ELR (cell line): ENCODE measurements at places on chromosomes 7 and 10.

- peak; percentile 37 for DNase-seq
Measured at GRCh38 chr10:3484306-3485056, 300.5 kb downstream of the KLF6 start.

DNA sequence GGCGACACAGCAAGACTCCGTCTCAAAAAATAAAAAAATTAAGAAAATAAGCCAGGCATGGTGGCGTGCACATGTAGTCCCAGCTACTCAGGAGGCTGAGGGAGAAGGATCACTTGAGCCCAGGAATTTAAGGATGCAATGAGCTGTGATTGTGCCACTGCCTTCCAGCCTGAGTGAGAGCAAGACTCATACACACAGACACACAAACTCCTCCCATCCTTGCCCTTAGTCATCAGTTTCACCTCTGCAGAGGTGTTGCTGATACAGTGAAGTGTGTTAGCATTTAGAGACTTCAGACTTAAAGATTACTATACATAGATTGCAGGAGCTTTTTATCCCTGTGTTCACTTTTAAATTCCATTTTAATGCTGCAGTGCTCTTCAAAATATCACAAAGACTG, 5.5 kb upstream of the H2AZ2 start:
- DNase-seq: peak; percentile 40

DNA sequence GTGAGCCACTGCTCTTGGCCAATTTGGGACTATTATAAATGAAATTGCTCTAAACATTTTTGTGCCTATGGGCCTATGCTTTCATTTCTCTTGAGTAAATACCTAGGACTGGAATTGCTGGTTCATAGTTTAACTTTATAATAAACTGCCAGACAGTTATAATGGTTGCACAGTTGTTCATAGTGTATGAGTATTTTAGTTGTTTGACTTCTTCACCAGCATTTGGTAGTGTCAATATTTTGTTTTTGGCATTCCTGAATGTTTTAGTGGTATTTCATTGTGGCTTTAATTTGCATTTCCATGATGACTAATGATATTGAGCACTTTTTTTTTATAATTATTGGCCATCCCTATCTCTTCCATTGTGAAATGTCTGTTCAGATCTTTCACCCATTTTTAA, 29.5 kb downstream of the PLEKHA8 start:
- DNase-seq: peak; percentile 30

DNA sequence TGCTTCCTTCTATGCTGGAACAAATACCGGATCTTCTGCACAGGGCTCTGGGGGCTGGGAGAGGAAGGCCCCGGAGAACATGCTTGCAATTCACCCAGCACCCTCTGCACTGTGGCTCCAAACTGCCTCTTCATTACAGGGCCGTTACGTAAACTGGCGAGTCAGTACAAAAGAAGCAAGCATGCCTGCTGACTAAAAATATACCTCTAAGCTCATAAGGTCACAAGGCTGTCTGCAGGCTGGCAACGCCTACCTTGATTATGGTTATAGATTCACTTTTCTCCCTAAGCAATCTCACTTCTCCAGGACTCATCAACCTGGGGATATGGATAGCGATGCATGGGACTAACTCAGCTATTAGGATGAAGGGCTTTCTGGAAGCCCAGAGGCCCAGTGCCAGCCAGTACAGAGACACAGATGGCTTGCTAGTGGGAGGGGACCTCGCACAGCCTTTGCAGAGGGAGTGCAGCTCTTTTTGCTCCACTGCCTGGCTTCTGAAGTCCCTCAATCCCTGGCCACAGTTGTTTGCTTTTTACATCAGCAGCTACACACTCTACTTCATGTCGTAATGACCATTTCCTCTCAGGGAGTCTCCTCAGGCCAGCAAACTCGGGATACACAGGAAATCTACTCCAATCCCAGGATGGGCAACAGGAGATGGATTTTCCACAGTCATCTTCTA, 96.1 kb downstream of the SH3PXD2A start:
- DNase-seq: peak; percentile 83

DNA sequence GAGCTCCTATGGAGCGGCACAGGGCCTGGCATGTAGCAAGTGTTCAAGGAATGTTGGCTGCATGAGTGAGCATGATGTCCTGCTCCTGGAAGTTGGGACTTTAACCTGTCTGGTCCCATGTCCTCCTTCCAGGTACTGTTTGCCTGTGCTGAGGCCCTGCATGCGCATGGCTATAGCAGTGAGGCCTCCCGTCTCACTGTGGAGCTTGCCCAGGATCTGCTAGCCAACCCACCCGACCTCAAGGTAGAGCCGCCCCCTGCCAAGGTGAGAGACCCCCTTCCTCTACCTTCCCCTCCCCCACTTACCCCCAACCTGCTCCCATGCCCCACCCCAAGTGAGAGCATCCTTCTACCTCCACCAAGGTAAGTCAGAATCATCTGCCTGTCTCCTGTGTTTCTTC, 8.1 kb downstream of the ZSWIM8 start:
- DNase-seq: no peak

DNA sequence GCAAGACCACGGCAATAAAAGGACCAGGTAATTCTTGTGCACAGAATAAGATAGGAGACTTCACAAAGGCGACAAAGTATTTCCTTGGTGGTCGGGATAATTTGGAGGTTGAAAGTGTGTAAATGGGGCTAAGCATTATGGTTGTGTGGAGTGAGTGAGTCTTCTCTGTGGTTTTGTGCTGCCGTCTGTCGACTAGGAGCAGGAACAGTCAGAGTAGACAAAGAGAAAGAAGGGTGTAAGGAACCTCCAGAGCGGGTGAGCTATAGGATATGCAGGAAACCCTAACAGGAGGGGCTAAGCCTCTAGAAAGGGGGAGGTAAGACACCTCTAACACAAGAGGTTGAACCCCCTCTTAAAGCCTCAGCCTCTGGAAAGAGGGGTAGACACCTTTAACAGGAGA, 201.6 kb downstream of the SH2D4B start:
- no peak for DNase-seq

- DNase-seq: no peak
Measured at GRCh38 chr10:131354380-131354779, 42.9 kb upstream of the TCERG1L start.

DNA sequence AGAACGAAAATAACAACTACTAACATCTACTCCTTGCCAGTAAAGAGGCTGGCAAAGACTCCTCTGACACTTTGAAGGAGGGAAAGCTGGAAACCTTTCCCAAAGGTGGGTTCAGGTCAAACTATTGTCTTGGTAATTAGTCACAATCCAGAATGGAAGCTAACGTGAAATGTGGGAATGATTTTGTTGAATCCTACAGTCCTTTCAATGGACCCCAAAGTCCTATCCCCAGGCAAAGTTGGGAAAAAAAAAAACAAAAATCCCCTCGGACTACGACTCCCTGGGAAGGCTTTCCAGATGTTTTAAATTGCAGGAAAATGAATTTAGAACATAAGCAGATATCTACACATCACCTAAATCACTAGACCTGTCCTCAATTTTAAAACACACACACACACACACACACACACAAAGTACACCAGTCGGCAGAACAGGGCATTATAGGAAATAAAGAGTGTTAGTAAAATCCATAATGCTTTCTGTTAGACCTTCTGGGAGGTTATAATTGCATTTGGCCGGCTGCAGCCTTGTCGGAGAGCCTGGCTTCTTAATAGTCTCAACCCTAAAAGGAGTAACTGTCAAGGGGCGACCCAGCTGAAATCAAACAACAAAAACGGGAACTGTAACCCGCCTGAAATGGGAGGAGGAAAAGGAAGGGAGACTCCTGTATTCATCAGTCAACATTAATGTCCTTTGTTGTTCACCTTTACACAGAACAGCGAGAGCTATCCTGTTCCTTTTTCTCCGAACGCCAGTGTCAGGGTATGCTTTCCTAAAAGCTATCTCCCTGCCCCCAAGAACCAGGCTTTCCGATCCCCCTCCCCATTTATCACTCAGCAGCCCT, 1.5 kb downstream of the DOCK4 start:
- peak; percentile 36 for DNase-seq

- DNase-seq: peak; percentile 57
Measured at GRCh38 chr7:50793120-50793946, 10.6 kb upstream of the GRB10 start.

- DNase-seq: no peak
Measured at GRCh38 chr7:97116308-97116707, 1.2 kb upstream of the SDHAF3 start.

- DNase-seq: no peak
Measured at GRCh38 chr7:135275971-135276580, 42.4 kb downstream of the STRA8 start.

DNA sequence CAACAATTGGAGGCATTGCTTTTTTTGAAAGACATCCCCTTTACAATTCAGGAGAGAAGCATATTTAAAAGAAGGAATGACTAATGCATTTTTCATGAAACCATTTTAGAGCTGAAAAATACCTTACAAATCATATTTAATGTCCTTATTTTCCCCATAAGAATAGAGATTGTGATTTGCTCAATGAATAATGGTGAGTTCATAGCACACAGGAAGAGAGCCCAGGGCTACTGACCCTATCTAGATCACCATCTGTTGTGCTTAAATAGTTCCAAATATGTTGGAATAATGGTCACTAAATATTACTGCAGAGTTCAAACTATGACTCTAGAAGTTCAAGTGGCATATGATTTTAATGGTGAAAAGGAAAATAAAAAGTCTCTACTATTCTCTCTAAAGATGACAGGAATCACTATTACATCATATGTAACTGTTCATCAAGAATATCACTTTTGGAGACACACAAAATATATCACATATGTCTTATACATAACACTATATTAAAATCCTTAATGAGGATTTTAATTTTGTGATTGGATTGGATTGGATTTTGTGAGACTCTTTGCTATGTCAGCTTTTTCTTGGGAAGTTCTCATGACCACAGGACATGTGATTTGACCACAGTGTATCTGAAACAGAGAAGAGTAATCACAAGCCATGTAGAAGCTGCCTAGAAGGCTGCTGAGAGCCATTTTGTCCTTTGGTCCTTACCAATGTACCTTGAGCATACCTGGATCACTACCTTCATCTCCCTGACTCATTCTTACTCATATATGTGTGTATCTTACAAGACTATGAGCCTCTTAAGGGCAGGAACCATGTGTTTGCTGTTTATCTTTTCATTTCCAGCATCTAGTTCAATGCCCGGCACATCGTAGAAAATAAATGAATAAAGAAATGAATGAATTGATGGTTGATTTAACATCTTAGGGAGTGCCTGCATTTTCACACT, 26.4 kb downstream of the SLC16A9 start:
- no peak for DNase-seq

DNA sequence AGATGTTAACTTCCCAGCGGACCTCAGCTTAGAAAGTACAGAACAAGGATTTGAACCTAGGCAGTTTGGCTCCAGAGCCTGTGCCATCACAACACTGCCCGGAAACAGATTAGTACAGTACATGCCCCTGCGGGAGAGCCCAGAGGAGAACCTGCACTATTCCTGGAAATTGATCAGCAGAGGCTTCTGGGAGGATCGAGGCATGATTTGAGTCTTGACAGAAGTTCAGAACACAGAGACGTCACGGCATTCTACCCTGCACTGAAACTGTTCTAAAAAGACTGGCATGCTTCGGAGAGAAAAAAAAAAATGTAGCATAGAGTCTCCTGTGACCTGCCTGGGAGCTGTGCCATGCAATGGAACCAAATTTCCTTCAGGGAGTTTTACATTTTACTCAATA, 9.2 kb upstream of the IL6 start:
- no peak for DNase-seq

DNA sequence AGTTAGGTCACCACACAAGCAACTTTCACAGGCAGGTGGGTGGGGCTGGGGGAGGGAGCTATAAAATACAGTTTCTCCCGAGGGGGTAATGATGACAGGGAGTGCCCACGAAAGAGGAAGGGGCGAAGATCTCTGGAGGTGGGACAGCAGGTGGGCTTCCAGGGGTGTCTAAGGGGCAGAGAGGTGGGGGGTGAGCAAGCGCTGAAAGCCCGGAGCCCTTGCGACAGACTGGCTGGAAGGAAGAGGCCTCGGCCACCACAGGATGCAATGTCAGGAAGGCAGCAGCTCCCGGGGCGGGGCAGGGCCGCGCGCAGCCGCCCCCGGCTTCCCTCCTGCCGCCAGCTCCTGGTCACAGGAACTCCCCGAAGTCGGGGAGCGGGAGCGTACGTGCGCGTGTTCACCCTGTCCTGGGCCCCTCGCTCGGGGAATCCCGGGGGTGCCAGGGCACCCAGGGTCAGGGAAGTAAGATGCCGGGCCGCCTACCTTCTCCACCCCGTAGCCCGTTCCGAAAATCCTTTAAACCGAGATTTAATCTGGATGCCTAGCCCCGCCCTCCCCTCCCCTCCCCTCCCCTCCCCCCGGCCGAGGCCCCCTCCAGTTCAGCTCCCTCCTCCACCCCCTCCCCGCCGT, 105.2 kb upstream of the PPIF start:
- peak; percentile 79 for DNase-seq

DNA sequence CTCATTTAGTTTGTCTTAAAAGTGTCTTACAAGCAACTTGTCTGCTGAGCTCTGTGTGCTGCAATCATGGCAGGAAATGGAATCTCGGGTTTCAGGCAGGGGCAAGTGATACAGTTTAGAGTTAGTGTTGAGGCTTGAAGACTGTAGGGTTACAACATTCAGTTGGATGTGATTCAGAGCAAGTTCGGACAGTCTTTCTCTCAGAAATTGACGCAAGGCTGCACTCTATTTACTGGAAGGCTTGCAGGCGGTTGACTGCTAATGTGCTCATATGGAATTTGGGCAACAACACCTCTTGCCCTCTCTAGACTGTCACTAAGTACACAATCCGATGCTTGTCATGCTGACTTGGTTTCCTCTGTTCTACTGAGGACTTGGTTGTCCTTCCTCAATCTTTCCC, 161.7 kb upstream of the BMPER start:
- DNase-seq: peak; percentile 48

DNA sequence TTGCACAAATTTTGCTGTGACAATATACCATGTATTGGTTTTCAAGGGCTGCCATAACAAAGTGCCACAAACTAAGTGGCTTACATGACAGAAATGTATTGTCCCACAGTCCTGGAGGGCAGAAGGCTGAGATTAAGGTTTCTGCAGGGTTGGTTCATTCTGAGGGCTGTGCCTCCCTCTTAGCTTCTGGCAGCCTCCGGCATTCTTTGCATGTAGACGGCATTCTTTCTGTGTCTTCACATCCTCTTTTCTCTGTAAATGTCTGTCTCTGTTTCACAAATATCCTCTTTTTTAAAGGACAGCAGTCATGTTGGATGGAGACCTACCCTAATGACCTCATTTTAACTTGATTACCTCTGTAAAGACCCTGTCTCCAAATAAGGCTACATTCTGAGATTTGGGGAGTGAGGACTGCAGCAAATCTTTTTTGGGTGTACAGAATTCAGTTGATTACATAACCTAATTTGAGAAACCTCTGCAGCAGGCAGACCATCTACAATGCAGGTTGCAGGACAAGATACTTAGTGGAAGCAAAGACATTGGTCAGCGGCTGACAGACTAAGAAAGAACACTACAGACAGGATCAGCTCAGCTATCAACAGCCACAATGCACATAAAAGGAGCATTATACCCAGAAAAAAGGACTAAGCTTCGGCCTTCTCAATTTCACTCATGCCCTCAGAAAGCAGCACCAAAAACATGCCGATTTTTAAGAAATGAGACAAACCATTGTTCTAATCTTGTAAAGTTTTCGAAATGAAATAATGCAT, 84.6 kb upstream of the FAM3C start:
- no peak for DNase-seq
